ENCODE measurements at places on chromosomes 5 and 9.

DNA sequence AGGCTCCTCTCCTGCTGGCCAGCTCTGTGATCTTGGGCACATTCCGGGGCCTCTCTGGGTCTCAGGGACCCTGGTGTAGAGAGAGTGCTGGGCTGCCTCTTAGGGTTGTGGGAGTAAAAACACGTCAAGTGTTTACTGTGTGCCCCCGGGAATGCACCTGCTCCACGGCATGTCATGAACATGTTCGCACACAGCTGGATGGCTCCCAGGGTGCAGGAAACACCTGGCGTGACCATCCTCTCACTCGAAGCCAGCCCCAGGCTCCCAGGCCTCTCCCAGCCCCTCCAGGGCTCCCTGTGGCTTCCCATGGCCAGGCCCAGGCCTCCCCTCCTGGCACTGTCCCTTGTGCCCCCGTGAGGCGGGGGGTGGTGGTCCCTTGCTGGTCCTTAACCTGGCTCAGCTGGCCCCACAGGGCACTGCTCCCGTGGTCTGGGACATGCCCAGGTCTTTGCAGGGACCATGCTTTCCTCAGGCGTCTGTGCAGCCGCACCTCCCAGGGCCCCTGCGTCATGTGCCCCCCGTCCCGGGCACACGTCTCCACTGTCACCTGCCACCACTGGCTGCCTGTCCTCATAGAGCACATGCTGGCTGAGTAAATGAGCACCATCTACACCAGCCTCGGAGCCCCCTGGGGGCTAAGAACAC is 44.9 kb downstream of the SLC6A3 start:
- no peak for DNase-seq

DNA sequence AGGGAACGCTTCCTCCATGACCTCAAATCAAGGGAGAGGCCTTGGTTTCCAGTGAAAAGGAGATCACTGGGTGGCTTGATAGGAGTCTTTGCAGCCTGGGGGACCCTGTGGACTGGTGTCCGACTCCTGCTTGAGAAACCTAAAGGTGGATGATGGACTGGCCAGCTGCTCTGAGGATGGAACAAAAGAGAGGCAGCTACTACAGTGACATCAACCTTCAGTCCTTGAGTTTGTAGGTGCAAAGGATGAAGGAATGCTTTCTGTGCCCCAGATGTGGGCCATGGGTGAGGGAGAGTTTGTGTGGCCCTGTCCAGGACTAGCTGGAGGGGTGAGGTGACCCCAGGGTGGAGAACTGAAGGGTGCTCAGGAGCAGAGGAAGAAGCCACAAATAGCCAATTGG is 114.4 kb upstream of the TBC1D2 start:
- DNase-seq, result no peak

DNA sequence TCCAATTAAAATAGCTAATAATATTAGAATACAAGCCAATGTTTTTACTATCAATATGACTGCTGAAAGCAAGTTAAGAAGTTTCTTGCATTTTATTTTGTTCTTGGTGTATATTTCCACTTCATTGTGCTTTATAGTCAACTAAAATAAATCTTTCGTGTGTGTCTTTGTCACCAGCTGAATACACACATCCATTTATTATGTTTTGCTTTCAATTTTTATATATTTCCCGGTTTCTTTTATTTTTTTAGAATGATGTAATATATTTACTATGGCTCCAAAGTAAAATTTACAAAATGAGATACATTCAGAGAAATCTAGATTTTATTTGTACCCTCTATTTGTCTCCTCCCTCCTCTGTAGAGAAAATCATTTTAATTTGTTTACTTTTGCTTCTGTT is 495.9 kb upstream of the PAPPA start:
- no peak for DNase-seq

GRCh38 chr5:96851312-96852062 is 24.8 kb upstream of the ERAP2 start:
- DNase-seq, result no peak

DNA sequence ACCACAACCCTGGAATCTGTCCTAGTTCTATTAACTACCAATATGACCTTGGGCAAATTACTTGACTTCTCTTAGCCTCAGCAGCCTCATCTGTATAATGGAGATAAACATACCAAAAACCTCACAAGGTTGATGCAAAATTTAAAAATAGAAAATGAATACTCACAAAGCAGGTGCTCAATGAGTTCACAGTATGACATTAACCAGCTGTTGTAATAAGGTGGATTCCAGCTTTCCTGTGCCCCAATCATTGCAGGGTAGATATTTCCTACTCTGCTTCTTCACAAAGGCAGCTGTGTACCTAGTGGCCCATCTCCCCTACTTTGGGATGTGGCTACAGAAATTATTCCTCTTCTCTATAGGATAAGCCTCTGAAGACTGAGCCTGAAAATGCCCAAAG is 8.8 kb downstream of the HTR4 start:
- DNase-seq, result no peak

DNA sequence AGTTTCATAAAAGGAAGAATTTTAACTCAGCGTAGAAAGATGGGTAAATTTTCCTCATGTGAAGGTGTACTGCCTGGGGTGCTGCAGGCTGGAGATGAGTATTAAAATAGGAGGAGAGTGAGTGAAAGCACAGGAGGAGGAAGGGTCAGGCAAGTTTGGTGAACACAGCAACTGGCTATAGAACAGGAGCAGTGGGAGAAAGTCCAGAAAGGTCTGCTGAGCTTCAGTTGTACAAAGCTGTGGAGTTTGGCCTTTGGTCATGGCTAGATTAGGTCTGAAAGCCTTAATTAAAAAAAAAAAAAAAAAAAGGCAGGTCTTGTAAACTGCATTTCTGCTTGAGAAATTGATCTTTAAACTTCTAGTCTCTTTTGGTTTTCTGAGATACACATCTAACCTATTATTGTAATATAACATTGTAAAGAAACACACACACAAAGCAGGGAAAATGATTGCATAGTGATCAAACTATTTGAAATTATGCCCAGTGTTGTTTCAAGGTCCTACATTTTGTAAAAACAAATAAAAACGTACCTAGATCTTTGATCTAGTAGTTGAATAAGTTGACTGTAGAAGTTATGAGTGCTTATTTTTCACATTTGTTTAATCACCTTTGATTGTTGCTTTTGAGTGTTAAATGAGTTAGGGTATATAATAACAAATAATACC is 43.6 kb downstream of the MAP3K1 start:
- DNase-seq, result no peak

- DNase-seq, result no peak
Observed at GRCh38 chr5:168047669-168048111, 243.8 kb upstream of the WWC1 start.

DNA sequence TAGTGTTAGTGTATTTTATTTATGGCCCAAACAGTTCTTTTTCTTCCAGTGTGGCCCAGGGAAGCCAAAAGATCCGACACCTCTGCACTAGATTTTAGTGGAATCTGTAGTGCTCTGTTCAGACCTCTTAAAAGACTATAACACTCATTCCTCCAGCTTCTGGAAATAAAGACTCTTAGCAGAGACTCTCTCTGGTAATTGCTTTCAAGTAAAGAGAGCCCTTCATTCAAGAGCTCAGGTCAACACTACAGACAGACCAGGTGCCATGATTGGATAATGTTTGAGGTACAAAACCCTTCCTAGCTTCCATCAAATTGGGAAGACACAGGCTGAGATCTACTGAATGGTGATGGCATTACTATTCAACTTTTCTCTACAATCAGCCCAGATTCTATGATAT is 255.8 kb downstream of the PRDM9 start:
- no peak for DNase-seq

DNA sequence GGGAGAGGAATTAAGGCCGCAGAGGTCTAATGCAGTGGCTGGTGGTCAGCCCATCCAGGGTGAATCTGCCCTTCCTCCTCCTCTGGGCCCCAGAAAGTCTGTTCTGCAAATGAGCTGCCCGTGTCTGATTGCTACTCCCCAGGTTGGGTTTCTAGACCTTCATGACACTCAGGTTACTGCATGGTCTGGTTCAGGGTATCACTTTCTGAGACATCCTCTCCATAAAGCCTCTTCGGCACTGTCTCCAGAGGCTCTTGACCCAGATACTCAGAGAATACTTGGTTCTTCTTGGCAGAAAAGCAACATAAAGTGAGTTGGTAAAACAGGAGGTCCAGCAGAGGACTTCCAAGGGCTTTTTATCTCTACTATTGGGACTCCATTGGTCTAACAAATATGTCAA is 62.5 kb upstream of the GDNF start:
- no peak for DNase-seq

- DNase-seq, result no peak
Observed at GRCh38 chr5:150568663-150569062, 60.7 kb downstream of the NDST1 start.

DNA sequence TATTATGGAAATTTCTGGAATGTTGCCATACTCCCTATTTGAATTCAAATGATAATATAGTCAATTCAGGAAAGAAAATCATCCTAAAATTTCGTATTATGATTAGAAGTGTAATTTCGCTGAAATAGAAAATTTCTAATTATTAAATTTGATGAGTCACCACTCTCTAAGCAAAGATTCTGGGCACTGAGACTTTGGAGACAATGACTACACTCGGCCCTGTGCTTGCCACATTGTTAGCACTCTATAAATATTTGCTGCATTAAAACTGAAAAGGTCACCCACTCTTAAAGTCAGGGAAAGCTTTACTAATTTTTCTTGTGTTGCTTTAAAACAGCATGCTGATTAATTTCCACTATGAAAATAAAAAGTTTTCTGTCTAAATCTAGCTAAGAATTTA is 240.3 kb downstream of the TLE4 start:
- DNase-seq, result no peak

DNA sequence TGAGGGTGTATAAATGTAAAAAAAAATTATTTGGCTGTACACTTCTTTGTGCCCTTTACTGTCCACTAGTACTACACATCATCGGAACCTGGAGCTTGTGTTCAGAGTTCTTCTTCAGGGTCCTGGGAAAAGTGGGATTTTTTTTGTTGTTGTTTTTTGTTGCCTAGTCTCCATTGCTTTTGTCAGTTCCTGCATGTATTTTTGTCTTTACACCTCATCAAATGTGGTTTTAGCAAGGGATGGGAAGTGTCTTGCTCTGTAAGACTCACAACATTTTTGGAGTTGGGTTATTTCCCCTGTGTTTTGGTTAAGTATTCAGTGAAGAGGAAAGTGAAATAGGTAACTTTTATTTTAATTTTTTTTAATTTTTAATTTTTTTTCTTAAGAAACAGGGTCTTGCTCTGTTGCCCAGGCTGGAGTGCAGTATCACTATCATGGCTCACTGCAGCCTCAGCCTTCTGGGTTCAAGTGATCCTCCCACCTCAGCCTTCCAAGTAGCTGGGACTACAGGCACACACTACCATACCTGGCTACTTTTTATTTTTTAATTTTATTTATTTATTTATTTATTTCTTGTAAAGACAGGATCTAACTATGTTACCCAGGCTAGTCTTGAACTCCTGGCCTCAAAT is 40.7 kb downstream of the GARNL3 start:
- DNase-seq, result no peak

GRCh38 chr5:133244242-133244641 is 192.4 kb downstream of the HSPA4 start:
- peak; percentile 1 for DNase-seq

- no peak for DNase-seq
Observed at GRCh38 chr9:76405868-76406267, 11.6 kb upstream of the RFK start.

DNA sequence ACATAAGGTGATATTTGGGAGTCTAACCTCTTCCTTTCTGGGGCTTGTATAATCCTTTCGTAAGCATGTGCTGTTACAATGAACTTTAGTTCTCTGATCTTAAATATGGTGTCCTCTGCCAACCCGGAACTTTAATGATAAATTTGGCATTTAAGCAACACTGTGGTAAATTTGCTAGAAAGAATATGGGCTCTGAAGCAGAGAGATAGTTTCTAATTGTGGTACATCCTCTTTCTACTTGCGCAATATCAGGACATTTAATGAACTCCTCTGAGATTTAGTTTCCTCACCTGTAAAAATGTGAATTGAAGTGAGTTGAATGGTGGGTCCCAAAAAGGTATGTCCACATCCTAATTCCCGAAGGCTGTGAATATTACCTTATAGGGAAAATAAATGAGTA is 364.7 kb downstream of the CAAP1 start:
- DNase-seq, result no peak

DNA sequence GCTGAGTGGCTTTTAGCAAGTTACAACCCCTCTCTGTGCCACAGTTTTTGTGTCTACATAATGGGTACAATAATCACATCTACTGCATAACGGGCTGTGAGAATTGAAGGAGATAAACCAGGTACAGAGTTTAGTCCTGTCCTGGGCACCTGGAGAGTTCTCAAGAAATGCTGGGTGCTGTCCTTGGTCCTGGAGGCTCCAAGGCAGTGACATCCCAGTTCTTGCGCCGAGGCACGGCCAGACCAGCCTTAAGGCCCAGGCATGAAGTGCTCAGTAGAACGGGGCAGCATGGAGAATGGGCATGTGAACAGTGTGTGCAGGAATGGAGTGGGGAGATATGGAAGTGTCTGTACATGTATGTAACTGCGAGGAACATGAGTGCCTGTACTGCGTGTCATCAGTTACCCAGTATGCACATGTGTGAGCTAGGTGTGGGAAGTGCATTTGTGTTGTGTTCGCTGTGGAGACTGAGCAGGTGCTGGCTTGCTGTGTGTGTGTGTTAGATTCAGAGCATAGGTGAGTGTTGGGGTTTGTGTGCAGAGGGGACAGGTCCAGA is 6.3 kb upstream of the UNC5A start:
- no peak for DNase-seq

DNA sequence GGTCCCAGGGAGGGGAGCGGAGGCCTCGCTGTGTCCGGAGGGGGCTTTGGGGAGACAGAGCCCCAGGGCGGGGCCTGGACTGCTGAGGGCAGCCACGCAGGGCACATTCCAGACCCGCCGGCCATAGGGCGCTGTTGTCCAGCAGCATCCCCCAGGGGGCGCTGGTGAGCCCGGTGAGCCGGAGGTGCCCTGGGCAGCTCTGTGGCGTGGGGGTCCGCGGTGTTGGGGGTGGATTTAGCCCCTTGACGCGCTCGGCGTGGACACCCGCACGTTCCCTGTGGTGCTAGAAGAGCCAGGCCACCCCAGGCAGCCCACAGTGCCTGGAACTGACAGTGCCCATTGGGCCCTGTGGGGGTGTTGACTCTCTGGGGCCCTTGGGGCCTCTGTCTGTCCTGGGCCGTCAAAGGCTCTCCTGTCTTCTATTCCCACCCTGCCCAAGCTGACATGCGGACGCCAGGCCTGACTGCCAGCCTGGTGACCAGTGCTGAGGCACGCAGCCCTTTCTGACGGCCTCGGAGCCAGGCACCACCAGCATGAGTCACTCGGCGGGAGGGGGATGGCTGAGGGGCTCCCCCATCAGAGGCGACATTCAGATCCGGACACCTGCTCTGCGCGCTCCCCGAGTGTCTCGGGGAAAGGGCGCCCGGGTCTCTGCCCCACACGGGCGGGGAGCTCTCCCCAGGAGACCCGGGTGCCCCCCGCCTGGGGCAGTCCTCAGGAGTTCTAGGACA is 23.9 kb downstream of the TPPP start:
- DNase-seq, result no peak

- DNase-seq, result no peak
Observed at GRCh38 chr9:131835151-131835910, 95.5 kb upstream of the RAPGEF1 start.

All from NCI-H2107 (cell line).